Muscle of leg (tissue), 16 donors: ENCODE measurements at places on chromosomes 2 and 18.

DNA sequence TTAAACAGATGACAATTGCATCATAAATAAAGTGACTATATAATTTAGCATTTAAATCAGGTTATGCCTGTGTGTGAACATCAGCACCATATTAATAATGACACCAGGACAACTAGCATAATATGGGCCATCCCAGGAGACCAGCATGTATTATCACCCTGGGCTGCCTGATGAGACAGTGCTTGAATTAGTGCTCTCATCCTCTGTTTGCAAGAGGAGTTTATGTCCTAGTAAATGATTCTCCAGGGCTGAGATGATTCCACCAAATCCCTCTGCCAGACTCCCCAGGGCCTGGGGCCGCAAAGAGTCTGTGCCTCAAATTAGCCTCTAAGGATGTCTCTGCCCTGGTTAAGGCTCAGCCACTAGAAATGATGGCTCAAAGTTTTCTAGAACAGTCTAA is 97.7 kb downstream of the SGPP2 start:
- DNase-seq: no peak

- no peak for DNase-seq
These were observed 363.7 kb downstream of the SLC4A3 start for GRCh38 chr2:219991116-219991515.

DNA sequence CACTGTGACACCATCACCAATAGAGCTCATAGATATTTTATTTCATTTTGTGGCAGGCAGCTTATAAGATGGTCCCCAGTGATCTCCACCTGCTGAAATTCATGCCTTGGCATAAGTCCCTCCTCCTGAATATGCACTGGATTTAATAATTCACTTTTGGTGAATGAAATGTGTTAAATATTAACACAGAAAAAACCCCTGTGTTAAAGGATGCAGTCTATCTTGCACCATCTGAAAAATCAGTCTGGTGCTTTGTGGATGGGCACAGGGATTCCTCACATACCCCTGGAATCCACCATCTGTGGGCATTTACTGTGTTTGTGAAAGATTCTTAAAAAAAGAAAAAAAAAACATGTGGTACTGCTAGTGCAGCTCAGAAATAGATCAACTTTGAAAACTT is 26.1 kb upstream of the WIPF1 start:
- DNase-seq: no peak

DNA sequence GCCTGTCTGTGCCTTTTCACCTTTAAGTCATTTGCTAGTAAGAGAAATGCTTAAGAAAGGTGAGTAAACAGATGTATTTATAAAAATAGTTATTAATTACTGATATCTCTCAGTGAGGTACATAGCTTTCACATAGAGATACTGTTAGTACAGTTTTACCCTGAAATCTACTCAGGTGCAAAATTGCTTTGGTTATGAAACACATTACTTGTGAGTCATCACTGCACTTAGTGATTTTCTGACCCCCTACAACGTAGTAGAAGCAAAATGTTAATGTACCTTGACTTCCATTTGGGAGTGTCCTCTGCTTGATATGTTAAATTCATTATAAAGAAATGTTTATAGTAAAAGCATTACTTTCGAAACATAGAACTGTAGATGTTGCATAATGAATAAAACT is 6.5 kb downstream of the GLS start:
- no peak for DNase-seq

DNA sequence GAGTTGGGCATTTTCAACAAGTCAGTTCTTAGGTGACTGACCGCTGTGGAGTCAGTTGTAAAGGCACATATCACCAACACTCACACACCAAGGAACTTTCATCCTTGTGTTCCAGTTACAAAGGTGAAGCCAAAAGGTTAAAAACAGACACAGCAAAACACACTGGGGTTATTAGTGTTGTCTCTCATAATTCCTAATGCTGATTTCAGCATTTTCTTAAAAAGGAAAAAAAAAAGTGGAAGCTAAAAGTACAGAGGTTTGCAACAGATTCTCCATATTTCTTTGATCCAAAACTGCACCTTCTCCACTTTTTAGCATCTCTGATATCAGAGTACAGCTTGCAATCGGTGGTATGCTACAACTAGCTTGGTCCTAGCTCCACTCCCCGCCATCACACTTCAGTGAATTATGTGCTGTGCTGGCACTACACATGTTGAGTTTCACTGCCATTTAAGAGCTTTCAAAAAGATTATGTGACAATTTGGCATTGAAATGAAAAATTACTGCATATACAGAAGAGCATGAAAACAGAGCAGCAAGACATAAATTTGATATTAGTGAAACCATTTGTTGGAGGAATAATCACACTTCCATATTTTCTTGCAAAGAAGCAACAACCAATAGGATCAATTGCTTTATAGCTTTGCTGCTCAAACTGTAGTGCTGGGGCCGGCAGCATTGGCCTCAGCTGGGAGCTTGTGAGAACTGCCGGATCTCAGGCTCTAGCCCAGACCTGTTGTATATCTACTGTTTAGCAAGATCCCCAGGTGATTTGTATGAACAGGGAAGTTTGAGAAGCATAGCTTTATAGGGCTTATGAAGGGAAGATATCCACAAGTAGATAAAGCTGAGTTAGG is 62.3 kb upstream of the DAPL1 start:
- no peak for DNase-seq

- DNase-seq: no peak
These were observed 2.8 kb downstream of the MAPK4 start for GRCh38 chr18:50562686-50563085.

GRCh38 chr2:66755974-66756373 is 321.0 kb downstream of the MEIS1 start:
- DNase-seq: no peak

DNA sequence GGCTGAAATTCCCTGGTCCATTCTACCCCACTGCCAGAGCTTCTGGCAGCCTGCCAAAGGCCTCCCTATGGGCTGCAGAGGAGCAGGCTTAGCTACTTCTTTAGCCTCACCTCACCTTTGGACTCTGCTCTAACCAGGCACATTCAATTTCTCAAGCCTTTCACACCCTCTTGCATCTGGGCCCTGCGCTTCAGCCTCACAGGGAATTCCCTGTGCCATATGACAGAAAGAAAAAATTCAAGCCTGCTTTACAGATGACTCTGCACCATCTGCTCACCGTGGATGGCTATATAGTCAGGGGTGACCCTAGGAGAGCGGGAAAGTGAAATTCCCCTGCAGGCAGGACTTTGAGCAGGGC is 62.5 kb downstream of the REEP1 start:
- DNase-seq: peak; percentile 55

- no peak for DNase-seq
These were observed 130.3 kb upstream of the LHCGR start for GRCh38 chr2:48885841-48886240.

- DNase-seq: no peak
These were observed 458.4 kb downstream of the TMX3 start for GRCh38 chr18:68256418-68257067.

DNA sequence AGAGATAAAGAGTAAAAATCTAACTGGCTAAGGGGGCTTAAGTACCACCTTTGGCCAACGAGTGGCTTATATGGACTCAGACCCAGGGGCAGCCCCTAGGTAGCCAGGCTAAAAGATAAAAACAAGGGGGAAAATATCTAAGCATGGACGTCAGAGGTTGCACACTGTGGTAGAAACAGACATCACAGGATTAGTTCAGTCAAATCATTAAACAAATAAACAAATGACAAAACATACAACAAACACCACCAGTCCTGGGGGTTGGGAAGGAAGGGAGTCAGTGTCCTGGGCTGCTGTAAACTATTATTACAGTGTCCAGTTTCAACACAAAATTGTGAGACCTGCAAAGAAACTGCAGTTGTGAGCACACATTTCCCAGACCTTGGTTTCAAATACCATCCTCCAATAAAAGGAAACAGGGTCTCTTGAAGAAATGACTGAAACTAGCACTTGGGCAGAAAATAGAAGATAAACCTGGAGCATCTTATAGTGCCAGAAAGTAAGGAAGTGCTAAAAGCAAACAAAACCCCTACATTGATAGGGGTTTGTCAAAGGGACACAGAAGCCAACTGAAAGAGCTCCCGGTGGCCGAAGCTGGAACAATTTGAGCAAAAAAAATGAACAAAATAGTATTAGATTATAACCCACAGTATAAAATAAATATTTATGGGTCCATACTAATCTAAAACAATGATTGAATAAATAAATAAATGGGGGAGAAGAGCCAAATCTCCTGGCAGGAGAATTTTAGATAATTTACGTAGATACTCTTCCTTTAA is 154.8 kb upstream of the KLF7 start:
- no peak for DNase-seq
